ENCODE measurements at places on chromosomes 2 and 18.

GRCh38 chr2:119810049-119810630 lies 50.4 kb downstream of the PTPN4 start:
- DNase-seq = no peak
- no peaks in the 10 kb centered on the region for H3K36me3 ChIP-seq
- peak overlapping the region; percentile 31 for H3K27ac ChIP-seq
- H3K4me1 ChIP-seq = peaks cover 6% of the 10 kb centered on the region

DNA sequence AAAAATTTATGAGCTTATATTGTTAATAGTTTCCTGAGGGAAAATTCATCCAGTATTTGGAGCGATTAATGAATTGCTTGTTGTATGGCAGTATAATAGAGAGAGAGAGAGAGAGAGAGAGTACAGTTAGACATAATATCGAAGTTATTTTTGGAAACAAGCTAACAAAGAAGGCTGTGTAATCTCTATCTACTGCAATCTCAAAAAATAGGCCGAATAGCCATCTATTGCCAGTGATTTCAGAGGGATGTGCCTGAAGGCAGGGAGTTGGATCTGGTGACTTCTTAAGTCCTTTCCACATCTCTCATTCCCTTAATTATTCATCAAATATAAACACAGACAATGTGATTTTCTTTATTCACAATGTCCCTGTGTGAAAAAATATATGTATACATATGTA lies 433.1 kb upstream of the RAB12 start:
- H3K27me3 ChIP-seq = no peaks in the 10 kb centered on the region
- DNase-seq = no peak
- H3K27ac ChIP-seq = no peak overlapping the region
- H3K4me3 ChIP-seq = no peak overlapping the region

GRCh38 chr2:21256006-21256405 lies 132.2 kb downstream of the TDRD15 start:
- no peaks in the 10 kb centered on the region for H3K36me3 ChIP-seq
- H3K27ac ChIP-seq = no peak overlapping the region
- DNase-seq = no peak
- peaks cover 5% of the 10 kb centered on the region for H3K4me1 ChIP-seq
- no peaks in the 10 kb centered on the region for H3K27me3 ChIP-seq

GRCh38 chr2:230601510-230601909 lies 111.1 kb upstream of the CAB39 start:
- H3K27ac ChIP-seq = no peak overlapping the region
- no peak overlapping the region for H3K4me3 ChIP-seq
- DNase-seq = no peak

DNA sequence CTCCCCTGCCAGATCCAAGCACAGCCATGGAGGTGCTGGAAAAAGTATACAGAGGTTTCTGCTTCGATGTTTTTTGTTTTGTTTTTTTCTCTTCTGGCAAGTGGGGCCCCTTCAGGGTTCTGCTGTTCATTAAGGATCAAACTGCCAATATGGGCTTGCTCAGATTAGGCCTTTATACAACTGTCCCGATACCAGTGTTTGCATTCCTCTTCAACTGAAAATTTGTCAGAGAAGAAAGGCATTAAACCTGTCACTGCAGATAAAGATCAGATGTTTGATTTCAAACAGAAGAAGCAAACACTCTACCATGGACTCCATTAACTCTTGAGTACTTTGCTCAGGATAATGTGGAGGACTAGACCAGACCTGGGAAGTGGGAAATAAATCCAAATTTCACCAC lies 396.0 kb upstream of the SMIM21 start:
- no peak overlapping the region for H3K27ac ChIP-seq
- no peaks in the 10 kb centered on the region for H3K36me3 ChIP-seq
- H3K4me3 ChIP-seq = no peak overlapping the region
- no peaks in the 10 kb centered on the region for H3K4me1 ChIP-seq
- DNase-seq = no peak
- no peaks in the 10 kb centered on the region for H3K27me3 ChIP-seq

- no peaks in the 10 kb centered on the region for H3K4me1 ChIP-seq
- no peak for DNase-seq
- no peaks in the 10 kb centered on the region for H3K36me3 ChIP-seq
- no peak overlapping the region for H3K4me3 ChIP-seq
These were observed 950.3 kb upstream of the ACVR2A start for GRCh38 chr2:146894514-146894913.

DNA sequence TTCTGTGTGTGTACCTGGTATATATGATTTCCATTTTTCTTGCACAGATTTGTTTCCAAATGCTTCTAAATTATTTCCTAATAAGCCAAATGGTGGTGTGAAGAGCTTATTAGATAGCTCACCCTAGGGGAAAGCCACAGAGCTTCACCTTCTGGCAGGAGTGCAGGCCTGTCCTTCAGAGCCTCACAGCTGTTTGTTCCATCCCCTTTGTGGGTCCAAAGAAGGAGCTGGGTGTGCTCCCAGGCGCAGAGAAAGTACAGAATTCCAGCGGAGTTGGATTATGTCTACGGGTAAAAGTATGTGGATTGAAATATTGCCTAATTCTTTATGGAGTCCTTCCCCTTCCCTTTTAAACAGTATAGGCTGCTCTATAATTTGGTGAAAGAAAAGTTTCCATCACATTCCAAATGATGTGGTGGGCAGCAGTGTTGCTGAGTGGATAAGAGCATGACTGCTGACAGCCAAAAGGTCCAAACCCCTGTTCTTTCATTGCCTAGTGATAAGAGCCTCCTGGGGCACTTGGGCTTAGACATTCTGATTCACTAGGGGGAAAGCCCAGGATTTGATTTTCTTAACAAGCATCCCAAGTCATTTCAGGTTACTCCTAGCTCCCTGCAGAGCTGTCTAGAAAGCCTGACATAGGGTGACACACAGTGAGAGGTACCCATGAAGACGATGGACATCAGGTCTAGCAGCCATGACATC lies 86.6 kb downstream of the WDSUB1 start:
- peak overlapping the region; percentile 81 for H3K27ac ChIP-seq
- no peaks in the 10 kb centered on the region for H3K27me3 ChIP-seq
- peaks cover 14% of the 10 kb centered on the region for H3K36me3 ChIP-seq
- peaks cover 25% of the 10 kb centered on the region for H3K4me1 ChIP-seq
- no peak for DNase-seq
- no peak overlapping the region for H3K4me3 ChIP-seq

DNA sequence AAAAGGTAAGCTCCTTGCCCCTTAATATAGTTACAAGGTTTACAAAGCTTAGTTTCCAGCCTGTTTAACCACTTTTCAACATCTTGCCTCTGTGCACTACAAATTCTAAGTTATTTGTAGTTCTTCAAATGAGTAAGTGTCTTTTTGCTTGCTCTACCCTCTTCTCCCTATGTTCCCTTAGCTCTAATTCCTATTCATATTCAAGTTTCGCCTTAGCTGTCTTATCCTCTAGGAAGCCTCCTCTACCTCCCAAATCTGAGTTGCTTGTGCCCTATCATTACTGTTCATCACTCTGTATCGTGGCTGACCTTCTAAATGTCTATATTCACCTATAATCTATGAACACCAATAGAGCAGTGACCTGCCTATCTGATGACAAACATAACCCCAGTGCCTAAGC lies 25.3 kb downstream of the NRXN1 start:
- H3K27me3 ChIP-seq = no peaks in the 10 kb centered on the region
- H3K36me3 ChIP-seq = no peaks in the 10 kb centered on the region
- DNase-seq = no peak
- H3K27ac ChIP-seq = no peak overlapping the region

DNA sequence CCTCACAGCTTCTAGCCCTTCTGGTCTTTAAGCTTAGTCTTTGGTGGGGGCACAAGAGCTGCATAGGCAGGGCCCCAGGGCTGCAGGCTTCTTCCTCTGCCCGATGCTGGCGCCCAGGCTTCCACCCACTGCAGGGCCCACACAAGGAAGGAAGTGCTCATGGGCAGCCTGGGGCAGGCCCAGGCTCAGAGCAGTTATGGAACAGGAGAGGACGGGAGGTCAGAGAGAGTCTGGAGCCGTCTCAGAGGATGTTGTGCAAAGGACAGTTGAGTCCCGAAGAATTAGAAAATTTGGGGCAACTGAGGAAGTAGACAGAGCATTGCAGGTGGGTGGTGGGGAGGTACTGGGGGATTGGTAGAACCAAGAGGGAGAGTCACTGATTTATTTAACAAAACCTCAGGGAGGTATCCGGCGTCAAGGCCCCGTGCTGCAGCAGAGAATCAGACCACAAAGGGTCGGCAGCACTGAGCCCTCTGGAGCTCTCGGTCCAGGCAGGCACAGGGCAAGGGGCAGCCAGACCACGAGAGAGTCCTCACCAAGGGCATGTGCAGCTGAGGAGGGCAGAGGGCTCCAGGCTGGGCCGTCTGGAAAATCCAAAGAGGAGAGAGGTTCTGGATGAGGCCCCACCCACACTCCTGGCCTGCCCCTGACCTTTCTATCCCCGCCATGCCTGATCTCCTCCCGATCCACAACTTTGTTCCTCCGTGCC lies 110.8 kb upstream of the GLI2 start:
- no peaks in the 10 kb centered on the region for H3K4me1 ChIP-seq
- no peak overlapping the region for H3K27ac ChIP-seq
- DNase-seq = no peak
- no peaks in the 10 kb centered on the region for H3K36me3 ChIP-seq
- H3K4me3 ChIP-seq = no peak overlapping the region
- H3K27me3 ChIP-seq = peaks cover 4% of the 10 kb centered on the region

GRCh38 chr2:148021059-148021861 lies at the start of gene MBD5:
TSS of gene MBD5 (plus strand) at chr2:148021091.
- H3K4me3 ChIP-seq = peak within 1 kb of the TSS; percentile 96
- peak; percentile 45 for DNase-seq
- H3K27me3 ChIP-seq = no peaks in the 10 kb centered on the region
- H3K4me1 ChIP-seq = peaks cover 8% of the 10 kb centered on the region

DNA sequence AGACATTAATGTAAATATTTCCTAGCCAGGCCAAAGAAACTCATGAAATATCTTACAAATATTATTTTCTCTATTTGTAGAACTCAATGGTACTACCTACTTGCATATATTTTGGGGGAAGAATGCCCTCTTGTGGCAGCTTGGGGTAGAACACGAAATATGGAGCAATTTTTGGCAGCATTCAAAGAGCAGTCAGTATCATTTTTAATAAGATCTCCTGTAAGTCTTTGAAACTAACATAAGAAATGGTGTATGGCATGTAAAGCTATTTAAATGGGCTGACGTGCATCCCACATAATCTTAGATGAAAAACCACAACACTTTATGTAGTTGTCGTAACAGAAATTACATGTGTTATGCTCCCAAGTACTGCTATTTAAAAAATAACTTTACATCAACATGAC lies 62.3 kb upstream of the CCDC195 start:
- no peaks in the 10 kb centered on the region for H3K27me3 ChIP-seq
- DNase-seq = peak; percentile 29
- H3K4me1 ChIP-seq = no peaks in the 10 kb centered on the region
- no peak overlapping the region for H3K27ac ChIP-seq
- H3K36me3 ChIP-seq = peaks cover 13% of the 10 kb centered on the region

DNA sequence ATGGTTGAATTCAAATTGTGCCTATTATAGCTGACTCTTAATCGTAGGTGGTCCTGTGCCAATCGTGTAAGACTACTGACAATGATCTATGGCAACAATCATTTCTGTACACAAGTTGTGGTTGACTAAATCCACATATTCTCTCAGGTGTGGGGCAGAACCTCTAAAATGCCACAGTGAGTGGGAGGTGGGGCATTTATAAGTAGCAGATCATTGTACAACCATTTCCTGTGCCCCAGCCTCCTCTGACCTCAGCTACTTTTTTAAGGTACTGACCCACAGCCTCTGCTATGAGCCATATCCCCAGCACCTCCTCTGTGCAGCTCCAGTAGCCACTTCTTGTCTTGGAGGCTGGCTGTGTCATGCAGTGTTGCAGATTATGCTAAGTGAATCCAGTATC lies 48.6 kb upstream of the RAPH1 start:
- no peak overlapping the region for H3K4me3 ChIP-seq
- peaks cover 43% of the 10 kb centered on the region for H3K4me1 ChIP-seq
- H3K27ac ChIP-seq = peak overlapping the region; percentile 58
- DNase-seq = peak; percentile 92
- no peaks in the 10 kb centered on the region for H3K27me3 ChIP-seq
- no peaks in the 10 kb centered on the region for H3K36me3 ChIP-seq

DNA sequence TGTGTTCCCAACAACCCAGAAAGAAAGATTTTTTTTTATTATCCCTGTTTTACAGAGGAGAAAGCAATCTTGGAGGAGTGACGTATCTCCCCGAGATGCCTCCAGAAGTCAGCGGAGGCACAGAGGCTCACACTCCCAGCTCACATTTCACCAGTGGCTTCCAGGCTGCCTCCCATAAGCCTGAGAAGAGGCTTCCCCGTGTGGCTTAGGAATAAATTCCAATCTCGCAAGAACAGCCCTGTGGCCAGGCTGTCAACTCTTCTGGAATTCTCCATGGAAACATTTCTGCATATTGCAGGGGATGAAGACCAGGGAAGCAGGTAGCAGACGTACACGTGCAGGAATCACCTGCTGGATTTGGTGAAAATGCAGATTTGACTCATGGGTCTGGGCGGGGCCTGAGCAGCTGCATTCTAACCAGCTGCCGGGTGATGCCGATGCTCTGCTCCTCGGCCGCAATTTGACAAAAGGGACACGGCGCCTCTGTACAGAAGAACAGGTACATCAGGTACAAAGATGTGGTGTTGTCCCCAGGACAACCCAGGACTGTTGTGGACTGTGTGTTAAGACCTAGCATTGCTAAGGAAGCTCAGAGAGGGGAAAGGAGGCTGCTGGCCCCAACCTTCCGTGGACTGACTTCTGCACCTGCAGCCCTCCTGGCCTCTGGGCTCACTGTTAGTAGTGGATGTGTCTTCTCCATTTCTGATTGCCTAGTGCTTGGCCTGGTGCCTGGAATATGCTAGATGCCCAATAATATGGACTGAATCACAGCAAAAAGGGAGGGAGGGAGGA lies 114.2 kb upstream of the ID2 start:
- peak; percentile 14 for DNase-seq
- no peak overlapping the region for H3K27ac ChIP-seq
- H3K4me3 ChIP-seq = no peak overlapping the region
- no peaks in the 10 kb centered on the region for H3K36me3 ChIP-seq

GRCh38 chr2:225056330-225057073 lies 14.2 kb upstream of the DOCK10 start:
- no peak overlapping the region for H3K27ac ChIP-seq
- no peaks in the 10 kb centered on the region for H3K36me3 ChIP-seq
- peak; percentile 24 for DNase-seq
- H3K27me3 ChIP-seq = no peaks in the 10 kb centered on the region
- H3K4me1 ChIP-seq = no peaks in the 10 kb centered on the region

- H3K36me3 ChIP-seq = no peaks in the 10 kb centered on the region
- DNase-seq = peak; percentile 55
- H3K27ac ChIP-seq = peak overlapping the region; percentile 35
- peak overlapping the region; percentile 80 for H3K4me3 ChIP-seq
These were observed 1.4 kb downstream of the NEDD4L start for GRCh38 chr18:58045242-58046092.

- peak; percentile 41 for DNase-seq
- H3K27me3 ChIP-seq = no peaks in the 10 kb centered on the region
- H3K4me3 ChIP-seq = no peak overlapping the region
- H3K4me1 ChIP-seq = no peaks in the 10 kb centered on the region
- H3K36me3 ChIP-seq = no peaks in the 10 kb centered on the region
These were observed 72.3 kb downstream of the AFF3 start for GRCh38 chr2:100070078-100070477.

GRCh38 chr2:198289811-198290210 lies 485.4 kb downstream of the PLCL1 start:
- no peak overlapping the region for H3K27ac ChIP-seq
- H3K27me3 ChIP-seq = no peaks in the 10 kb centered on the region
- H3K36me3 ChIP-seq = no peaks in the 10 kb centered on the region
- H3K4me1 ChIP-seq = no peaks in the 10 kb centered on the region
- no peak for DNase-seq

Measured in astrocyte (in vitro differentiated cells and primary cell).